Neural crest cell (in vitro differentiated cells): ENCODE measurements at places on chromosomes 7 and 10. TPM values are rescaled to one million over a fixed set of nuclear protein-coding genes. Genes with fewer than 3 reads are reported as not detected.
A peak's percentile ranks its signal among the peaks of the same experiment; 100 is the strongest.

- DNase-seq = no peak
Observed at GRCh38 chr7:106372595-106373318, 88.0 kb upstream of the NAMPT start.

DNA sequence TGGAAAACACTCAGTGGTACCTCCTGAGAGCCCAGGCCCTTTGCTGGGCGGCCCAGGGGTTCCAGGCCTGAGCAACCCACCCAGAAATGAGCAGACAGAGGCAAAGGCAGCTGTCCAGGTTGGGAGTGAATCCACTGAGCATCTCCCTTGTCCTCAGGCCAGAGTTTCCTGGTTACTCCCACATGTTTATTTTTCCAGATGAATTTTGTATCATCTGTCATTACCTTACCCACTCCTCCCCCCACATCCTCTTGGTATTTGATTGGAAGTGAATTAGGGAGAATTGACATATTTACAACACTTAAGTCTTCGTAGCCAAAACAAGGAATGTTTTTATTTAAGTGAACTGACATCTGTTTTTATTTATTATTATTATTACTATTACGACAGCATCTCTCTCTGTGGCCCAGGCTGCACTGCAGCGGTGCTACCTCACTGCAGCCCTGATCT is 13.2 kb upstream of the LMBR1 start:
- DNase-seq = no peak

GRCh38 chr10:110600487-110601101 is 33.1 kb downstream of the SMC3 start:
- peak; percentile 38 for DNase-seq

DNA sequence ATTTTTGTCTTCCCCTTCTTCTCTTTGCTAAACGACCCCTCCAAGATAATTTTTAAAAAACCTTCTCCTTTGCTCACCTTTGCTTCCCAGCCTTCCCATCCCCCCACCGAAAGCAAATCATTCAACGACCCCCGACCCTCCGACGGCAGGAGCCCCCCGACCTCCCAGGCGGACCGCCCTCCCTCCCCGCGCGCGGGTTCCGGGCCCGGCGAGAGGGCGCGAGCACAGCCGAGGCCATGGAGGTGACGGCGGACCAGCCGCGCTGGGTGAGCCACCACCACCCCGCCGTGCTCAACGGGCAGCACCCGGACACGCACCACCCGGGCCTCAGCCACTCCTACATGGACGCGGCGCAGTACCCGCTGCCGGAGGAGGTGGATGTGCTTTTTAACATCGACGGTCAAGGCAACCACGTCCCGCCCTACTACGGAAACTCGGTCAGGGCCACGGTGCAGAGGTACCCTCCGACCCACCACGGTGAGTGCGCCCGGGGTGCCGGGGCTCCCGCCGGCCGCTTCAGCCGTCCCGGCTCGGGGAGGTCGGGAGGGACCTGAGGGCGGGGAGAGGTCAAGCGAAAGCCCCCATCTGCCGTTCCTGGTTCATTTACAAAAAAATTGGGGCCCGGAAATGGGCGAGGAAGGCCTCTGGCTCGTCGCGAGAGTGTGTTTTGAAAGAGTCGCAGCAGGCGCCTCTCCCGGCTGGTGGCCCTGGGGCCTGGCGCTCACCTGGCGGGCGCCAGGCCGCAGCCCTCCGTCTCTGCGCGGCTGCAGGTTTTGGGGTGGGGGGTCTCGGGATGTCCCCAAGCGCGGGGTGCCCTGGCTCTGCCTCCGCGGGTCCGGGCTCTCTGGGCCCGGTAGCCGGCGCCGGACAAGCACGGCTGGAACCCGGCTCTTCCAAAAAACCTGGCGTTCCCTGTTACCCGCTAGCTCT is 1.2 kb downstream of the GATA3 start:
- DNase-seq = no peak

GRCh38 chr7:90244565-90244908 is 437 bp upstream of the CFAP69 start:
- DNase-seq = no peak

DNA sequence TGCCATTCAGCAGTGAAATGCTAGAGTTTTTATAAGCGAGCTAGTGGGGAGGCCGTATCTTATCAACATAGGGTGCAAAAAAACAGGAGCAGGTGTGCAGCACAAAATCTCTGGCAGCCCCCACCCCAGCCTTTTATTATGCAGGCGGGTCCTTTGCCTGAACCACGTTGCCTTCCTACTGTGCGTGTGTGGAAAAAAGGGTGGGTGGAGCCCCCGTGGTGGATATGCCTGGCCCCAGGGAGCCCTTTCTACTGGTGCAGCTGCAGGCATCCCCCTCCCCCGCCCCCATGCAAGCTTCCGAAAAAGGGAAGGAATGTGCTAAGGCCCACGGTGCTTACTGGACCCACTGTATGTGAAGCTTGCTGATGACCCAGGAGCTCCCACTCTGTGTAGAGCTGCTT is 175.9 kb downstream of the USP6NL start:
- no peak for DNase-seq

DNA sequence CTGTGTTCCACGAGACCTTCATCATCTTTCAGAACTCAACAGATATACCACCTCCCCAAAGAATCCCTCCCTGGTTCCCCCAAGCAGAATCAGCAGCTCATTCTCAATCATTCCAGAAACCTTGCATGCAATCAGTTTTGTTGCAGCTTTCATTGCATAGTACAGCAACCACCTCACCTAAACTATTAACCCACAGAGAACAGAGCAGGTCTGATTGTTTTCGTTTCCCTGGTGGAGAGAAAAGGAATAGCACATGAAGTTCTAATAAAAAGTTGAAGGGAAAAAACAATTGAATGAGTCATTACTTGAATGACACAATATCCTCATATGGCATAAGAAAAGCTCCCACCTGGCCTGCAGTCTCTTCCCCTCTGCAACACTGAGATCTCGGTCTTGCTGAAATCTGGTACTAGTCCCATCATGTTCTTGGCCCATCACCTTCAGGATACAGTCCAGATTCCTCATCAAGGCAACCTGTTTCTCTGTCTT is 147.1 kb upstream of the GDF10 start:
- no peak for DNase-seq

The CPED1 gene
- total RNA-seq = 3.6 and 4.3 TPM in 2 replicates

The HEPACAM2 gene
- not detected in 2 replicates for total RNA-seq

The GIMAP1 gene
- total RNA-seq = not detected in 2 replicates

The FAM25C gene
- total RNA-seq = not detected in 2 replicates

The ARHGAP22 gene
- 5.2 and 7.5 TPM in 2 replicates for total RNA-seq

The RARRES2 gene
- total RNA-seq = 24.4 and 26.3 TPM in 2 replicates

The SLC16A9 gene
- 21.0 and 23.1 TPM in 2 replicates for total RNA-seq

The CLEC2L gene
- 0.39 and 0.65 TPM in 2 replicates for total RNA-seq
